ENCODE measurements at places on chromosomes 2 and 18. TPM values are rescaled to one million over a fixed set of nuclear protein-coding genes. Genes with fewer than 3 reads are reported as not detected.

DNA sequence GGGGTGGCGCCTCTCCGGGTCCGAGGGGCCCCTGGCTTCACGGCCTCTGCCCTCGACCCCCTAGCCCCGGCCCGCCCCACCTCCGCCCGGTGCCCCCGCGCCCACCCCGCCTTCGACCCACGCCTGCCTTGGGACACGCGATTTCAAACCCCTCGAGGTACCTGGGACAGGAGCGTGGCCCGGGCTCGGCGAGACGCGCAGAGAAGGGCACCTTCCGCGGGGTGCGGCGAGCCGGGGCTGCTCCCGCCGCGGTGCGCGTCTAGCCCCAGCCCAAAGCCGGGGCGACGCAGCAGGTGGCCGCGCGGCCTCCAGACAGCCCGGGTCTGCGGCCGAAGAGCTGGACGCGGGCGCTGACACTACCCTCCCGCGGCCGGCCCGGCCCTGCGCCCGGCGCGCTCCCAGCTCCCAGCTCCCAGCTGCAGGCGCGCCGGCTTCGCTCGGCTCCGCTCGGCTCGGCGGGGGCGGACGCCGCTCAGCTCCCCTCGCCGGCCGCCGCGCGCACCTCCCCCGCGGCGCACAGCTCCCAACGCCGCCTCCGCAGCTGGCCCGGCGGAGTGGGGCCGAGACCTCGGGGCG, at the start of gene CRACDL:
CRACDL (minus strand) TSS at position 449 of the 576 bp plus-strand sequence. CDS start 89,425 bp downstream, outside the sequence.
- no peak for DNase-seq
- no peaks in the 10 kb centered on the region for H3K4me1 ChIP-seq
- peaks cover 68% of the 10 kb centered on the region for H3K27me3 ChIP-seq
- peak within 1 kb of the TSS; percentile 19 for H3K4me3 ChIP-seq
- H3K27ac ChIP-seq = no peak within 1 kb of the TSS
- no peaks in the 10 kb centered on the region for H3K36me3 ChIP-seq

DNA sequence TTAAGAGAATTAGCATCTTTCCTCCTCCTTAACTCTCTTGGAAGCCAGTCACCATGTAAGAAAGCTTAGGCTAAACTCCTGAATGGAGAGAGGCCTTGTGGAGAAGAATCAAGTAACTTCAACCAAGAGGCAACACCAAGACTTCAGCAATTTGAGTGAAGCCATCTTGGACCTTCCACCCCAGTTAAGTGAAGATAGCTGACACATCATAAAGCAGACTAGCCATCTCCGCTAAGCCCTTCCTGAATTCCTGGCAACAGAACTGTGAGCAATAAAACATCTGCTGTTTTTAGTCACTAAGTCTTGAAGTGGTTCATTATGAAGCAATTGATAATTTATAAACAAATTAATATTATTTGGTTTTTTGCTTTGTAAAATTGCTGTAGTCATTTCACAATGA, 1.5 kb upstream of the ZNF397 start:
- H3K4me1 ChIP-seq = no peaks in the 10 kb centered on the region
- H3K27me3 ChIP-seq = peaks cover 3% of the 10 kb centered on the region
- no peak for DNase-seq
- no peak overlapping the region for H3K4me3 ChIP-seq

GRCh38 chr2:8728305-8729015, 46.6 kb downstream of the ID2 start:
- H3K4me3 ChIP-seq = no peak overlapping the region
- H3K27ac ChIP-seq = no peak overlapping the region
- no peak for DNase-seq
- H3K36me3 ChIP-seq = peaks cover 39% of the 10 kb centered on the region
- H3K27me3 ChIP-seq = peaks cover 2% of the 10 kb centered on the region

The CABLES1 gene
- 5.3 TPM for total RNA-seq

The RNASEH1 gene
- 42.0 TPM for total RNA-seq

DNA sequence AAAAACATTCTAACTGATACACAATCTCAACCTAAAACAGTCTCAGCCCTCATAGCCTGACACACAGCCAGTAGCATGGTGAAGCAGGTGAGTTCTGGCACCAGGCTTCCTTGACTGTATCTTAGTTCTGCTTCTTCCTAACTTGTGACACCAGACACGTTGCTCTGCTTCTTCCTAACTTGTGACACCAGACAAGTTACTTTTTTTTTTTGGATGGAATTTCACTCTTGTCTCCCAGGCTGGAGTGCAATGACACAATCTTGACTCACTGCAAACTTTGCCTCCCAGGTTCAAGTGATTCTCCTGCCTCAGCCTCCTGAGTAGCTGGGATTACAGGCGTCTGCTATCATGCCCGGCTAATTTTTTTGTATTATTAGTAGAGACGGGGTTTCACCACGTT, 6.7 kb upstream of the ATG16L1 start:
- H3K27ac ChIP-seq = no peak overlapping the region
- peaks cover 5% of the 10 kb centered on the region for H3K27me3 ChIP-seq
- H3K4me3 ChIP-seq = no peak overlapping the region
- H3K36me3 ChIP-seq = no peaks in the 10 kb centered on the region

The AQP4 gene
- total RNA-seq = not detected

DNA sequence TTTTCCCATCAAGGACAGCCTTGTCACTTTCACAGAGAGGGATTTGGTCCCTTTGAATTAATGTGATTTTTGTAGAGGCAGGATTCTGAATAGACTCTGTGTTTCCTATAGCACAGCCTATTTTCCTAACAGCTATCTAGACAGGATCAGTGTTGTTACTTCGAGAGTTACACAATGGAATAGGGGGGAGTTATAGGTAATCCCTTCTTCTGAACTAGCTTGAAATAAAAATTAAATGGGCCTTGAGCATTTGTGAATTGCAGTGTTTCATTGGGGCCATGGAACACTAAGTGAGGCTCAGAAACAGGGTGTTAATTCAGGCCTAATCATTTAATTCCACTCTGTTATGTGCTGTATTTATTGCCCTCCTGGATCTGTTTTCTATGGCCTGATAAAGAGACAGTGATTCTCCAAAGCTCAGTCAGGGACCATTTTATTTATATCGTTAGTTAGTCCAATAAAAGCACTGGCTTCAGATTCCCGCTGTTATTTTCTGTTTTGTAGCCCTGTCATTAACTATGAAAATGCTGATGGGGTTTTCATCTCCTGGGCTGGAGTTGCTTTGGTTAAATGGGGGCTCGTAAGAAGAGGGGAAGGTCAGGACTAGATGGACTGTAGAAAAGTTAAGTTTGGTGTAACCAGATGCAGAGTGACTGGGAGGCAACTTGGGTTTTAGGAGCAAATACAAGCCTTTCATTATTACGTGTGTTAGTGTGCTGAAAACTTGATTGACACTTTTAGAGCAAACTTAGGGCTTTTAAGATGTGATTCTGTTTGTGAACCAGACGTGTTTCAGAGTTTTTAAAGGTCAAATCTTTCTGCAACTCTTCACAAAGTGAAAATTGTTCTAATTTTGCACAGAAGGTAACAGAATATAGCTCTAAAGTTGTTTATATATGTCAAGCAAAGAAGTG, 461.0 kb upstream of the HNRNPA3 start:
- no peaks in the 10 kb centered on the region for H3K4me1 ChIP-seq
- peaks cover 4% of the 10 kb centered on the region for H3K27me3 ChIP-seq
- H3K4me3 ChIP-seq = no peak overlapping the region
- no peaks in the 10 kb centered on the region for H3K36me3 ChIP-seq

GRCh38 chr2:8472545-8473323, 209.1 kb upstream of the ID2 start:
- DNase-seq = no peak
- H3K27ac ChIP-seq = no peak overlapping the region
- no peaks in the 10 kb centered on the region for H3K4me1 ChIP-seq
- peaks cover 31% of the 10 kb centered on the region for H3K27me3 ChIP-seq
- no peaks in the 10 kb centered on the region for H3K36me3 ChIP-seq
- H3K4me3 ChIP-seq = no peak overlapping the region

DNA sequence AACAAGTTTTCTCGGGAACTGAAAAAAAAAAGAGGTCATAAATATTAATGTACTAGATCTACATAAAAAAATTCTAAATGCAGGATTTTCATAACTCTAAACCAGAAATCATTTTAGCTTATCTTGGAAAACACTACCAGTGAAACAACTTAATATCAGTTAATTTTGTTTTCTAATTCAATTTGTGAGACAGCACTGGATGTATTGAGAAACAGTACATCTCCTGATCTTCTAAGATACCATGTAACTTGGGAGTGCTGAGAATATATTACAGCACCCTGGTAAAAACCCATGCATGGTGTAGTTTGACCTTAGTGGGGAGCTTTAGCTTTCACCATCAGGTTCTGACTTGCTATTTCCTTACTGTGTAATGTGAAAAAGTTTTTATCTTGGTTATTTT, 129.6 kb downstream of the NRXN1 start:
- H3K4me1 ChIP-seq = no peaks in the 10 kb centered on the region
- H3K27ac ChIP-seq = no peak overlapping the region
- no peak for DNase-seq
- no peak overlapping the region for H3K4me3 ChIP-seq
- H3K27me3 ChIP-seq = no peaks in the 10 kb centered on the region

The CXCR1 gene
- total RNA-seq = not detected

- H3K36me3 ChIP-seq = peaks cover 18% of the 10 kb centered on the region
- no peaks in the 10 kb centered on the region for H3K4me1 ChIP-seq
- H3K27ac ChIP-seq = no peak overlapping the region
- H3K27me3 ChIP-seq = no peaks in the 10 kb centered on the region
- DNase-seq = no peak
Measured at GRCh38 chr2:237547841-237548416, 18.4 kb upstream of the PRLH start.

The PRSS56 gene
- total RNA-seq = not detected

DNA sequence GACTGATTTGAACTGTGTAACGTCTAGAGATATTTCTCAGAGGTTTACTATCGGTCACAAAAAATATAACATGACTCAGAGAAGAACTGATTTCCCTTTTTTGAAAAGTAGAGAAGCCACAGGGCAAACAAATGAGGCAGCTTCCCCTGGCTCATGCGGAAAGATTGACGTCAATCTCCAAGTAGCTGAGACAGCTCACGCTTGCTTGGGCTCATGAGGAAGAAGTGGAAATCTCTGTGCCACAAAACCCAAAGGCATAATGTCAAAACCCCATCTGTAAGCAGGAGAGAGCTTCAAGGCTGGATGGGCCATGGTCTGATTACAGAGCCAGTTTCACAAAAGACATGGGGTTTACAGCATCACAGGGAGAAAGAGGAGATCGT, 188.1 kb downstream of the ARL4C start:
- peaks cover 36% of the 10 kb centered on the region for H3K4me1 ChIP-seq
- H3K27me3 ChIP-seq = peaks cover 12% of the 10 kb centered on the region
- peaks cover 10% of the 10 kb centered on the region for H3K36me3 ChIP-seq
- peak overlapping the region; percentile 72 for H3K27ac ChIP-seq
- DNase-seq = no peak

- peaks cover 80% of the 10 kb centered on the region for H3K4me1 ChIP-seq
- no peaks in the 10 kb centered on the region for H3K27me3 ChIP-seq
- no peak for DNase-seq
- H3K4me3 ChIP-seq = no peak overlapping the region
- peaks cover 3% of the 10 kb centered on the region for H3K36me3 ChIP-seq
Measured at GRCh38 chr2:174969091-174969734, 36.0 kb downstream of the CHN1 start.

- H3K27ac ChIP-seq = no peak overlapping the region
- no peaks in the 10 kb centered on the region for H3K36me3 ChIP-seq
- H3K4me3 ChIP-seq = no peak overlapping the region
- no peaks in the 10 kb centered on the region for H3K27me3 ChIP-seq
- no peak for DNase-seq
- peaks cover 17% of the 10 kb centered on the region for H3K4me1 ChIP-seq
Measured at GRCh38 chr2:239305222-239305575, 95.6 kb downstream of the HDAC4 start.

The INHBB gene
- total RNA-seq = 0.61 TPM

- no peaks in the 10 kb centered on the region for H3K36me3 ChIP-seq
- no peak overlapping the region for H3K27ac ChIP-seq
- no peaks in the 10 kb centered on the region for H3K27me3 ChIP-seq
Measured at GRCh38 chr2:23803965-23804542, 122.9 kb downstream of the ATAD2B start.

The VIL1 gene
- total RNA-seq = not detected

GRCh38 chr2:82275599-82275998, 1971.0 kb upstream of the LRRTM1 start:
- H3K27ac ChIP-seq = no peak overlapping the region
- H3K4me3 ChIP-seq = no peak overlapping the region
- H3K36me3 ChIP-seq = no peaks in the 10 kb centered on the region
- no peaks in the 10 kb centered on the region for H3K4me1 ChIP-seq
- no peaks in the 10 kb centered on the region for H3K27me3 ChIP-seq

The FSIP2 gene
- total RNA-seq = not detected

GRCh38 chr18:48790869-48791635, 159.7 kb downstream of the SMAD7 start:
- DNase-seq = no peak
- H3K36me3 ChIP-seq = peaks cover 49% of the 10 kb centered on the region
- H3K27me3 ChIP-seq = peaks cover 17% of the 10 kb centered on the region
- H3K4me3 ChIP-seq = no peak overlapping the region
- H3K27ac ChIP-seq = peak overlapping the region; percentile 36

- H3K4me1 ChIP-seq = peaks cover 57% of the 10 kb centered on the region
- peak overlapping the region; percentile 88 for H3K4me3 ChIP-seq
- DNase-seq = no peak
Measured at GRCh38 chr2:73069041-73069854, 2.3 kb downstream of the SFXN5 start.

DNA sequence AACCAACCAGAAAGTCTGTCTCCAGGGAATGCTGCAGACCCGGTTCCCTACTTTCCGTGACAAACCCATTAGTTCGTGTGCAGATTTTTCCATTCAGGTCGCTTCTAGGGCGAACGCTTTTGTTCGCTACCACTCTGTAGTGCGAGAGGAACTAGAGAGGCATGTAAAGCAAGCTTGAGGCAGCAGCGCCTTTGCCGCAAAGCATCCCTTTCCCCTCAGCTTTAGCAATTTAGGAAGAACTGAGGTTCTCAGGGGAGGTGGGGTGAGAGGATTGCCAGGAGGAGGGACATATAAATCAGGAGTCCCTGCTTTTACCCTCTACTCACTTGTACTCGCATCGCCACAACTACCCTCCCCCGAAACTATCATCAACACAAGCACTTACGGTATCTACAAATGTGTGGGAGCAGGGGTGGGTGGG, 748 bp upstream of the ZNF804A start:
- H3K36me3 ChIP-seq = no peaks in the 10 kb centered on the region

- H3K4me3 ChIP-seq = no peak overlapping the region
- no peaks in the 10 kb centered on the region for H3K36me3 ChIP-seq
- no peak for DNase-seq
- H3K4me1 ChIP-seq = no peaks in the 10 kb centered on the region
- H3K27me3 ChIP-seq = peaks cover 14% of the 10 kb centered on the region
Measured at GRCh38 chr2:101080211-101081068, 70.7 kb downstream of the TBC1D8 start.

GRCh38 chr18:78776151-78776550, 203.5 kb upstream of the SALL3 start:
- H3K4me3 ChIP-seq = no peak overlapping the region
- H3K27me3 ChIP-seq = peaks cover 2% of the 10 kb centered on the region
- H3K4me1 ChIP-seq = no peaks in the 10 kb centered on the region
- DNase-seq = no peak
- H3K27ac ChIP-seq = no peak overlapping the region

DNA sequence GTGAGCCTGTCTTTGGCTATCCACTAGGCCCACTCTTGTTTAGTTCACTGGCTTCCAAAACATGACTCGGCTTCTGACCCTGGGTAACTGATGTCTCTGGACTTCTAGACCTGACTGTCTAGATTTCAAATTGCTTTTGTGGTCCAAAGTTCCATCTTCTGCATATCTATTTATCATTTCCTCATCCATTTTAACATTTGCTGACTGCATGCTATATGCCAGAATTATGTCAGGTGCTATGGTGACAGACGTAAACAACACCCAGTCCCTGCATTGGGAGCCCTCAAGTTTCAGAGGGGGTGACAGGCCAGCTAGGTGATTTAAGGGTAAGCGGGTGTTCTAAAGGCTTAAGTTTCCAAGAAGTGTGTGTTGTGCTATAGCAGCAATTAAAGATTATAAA, 140.9 kb downstream of the PIEZO2 start:
- no peak for DNase-seq
- no peak overlapping the region for H3K27ac ChIP-seq
- H3K4me1 ChIP-seq = no peaks in the 10 kb centered on the region
- no peaks in the 10 kb centered on the region for H3K36me3 ChIP-seq

The CD207 gene
- total RNA-seq = not detected
